ENCODE measurements at places on chromosomes 11 and 22.

DNA sequence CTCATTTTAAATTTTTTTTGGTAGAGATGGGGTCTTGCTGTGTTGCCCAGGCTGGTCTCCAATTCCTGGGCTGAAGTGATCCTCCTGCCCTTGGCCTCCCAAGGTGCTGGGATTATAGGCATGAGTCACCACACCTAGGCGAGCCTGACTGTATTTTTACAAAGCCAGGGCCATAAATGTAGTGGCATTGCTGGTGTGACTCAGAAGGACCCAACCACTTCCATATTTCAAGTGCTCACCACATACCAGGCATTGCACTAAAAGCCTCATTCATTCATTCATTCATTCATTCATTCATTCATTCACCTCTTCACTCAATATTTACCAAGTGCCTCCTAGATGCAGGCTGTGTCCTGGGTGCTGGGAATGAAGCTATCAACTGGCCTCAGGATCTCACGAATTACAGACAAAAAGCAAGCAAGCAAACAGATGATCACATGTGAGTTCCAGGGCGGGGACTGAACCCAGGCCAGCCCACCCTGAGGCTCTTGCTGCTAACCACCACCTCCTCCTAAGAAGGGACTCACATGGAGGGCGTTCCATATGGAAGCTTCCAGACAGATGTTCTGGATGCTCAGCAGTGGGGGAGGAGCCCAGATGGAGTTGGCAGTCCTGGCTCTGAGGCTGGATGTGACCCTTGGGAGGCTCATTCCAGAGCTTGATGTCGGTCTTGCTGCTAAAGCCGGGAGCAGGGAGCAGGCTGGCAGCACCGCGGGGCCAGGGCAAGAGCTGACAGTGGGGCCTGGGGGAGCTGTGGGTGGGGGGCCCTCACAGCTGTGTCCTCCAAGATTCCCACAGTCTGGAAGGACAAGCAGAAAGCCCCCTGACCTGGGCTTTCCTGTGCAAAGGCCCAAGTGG lies 158.8 kb downstream of the CTTN start:
- DNase-seq: no peak

DNA sequence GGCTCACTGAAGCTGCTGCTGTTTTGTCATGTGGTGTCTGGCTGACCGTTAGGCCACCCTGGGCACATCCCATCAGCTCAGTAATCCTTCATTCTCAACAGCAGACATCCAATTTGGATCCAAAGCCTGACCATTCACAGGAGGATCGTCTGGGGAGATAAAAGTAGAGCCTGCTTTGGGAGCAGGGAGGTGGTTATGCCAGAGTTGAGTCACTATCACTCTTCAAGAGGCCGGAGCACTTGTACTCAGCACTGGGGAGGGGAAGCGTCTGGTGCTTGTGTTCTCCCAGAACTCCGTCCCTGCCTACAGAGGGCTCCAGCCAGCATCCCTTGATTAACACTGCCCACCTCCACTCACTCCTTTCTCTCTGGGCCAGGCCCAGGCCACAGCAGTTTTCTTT lies 382.6 kb downstream of the OPCML start:
- DNase-seq: no peak

GRCh38 chr22:26416670-26417276 lies 12.3 kb upstream of the ASPHD2 start:
- DNase-seq: no peak

DNA sequence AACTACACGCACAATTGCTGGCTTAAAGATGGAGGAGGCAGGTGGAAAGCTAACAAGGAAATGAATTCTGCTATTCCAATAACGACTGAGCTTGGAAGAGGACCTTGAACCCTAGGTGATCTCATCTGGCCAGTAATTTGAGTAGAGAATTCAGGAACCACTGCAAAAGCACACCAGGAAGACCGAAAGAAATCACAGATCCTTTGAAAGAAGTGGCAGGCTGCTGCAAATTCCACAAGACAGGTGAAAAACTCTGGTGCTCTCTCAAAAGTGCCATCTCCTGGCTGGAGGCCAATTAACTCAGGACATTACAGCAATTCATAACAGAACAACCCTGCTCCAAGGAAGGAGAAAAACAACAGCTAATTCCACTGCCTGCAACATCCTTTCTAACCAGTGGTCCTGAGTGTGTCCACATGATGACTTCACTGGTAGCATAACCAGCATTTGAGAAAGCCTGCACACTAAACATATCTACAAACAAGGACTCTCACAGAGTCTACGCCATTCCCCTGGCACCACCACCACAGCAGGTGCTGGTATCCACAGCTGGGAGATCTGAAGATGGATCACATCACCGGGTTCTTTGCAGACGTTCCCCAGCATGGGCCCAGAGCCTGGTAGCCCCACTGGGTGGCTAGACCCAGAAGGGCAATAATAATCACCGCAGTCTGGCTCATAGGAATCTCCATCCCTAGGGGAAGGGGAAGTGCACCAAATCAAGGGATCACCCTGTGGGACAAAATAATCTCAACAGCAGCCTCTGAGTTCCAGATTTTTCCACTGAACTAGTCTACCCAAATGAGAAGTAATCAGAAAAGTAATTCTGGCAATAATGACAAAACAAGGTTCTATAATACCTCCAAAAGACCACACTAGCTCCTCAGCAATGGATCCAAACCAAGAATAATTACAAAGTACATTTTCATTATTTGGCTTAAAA lies 44.9 kb upstream of the CLTCL1 start:
- DNase-seq: no peak

DNA sequence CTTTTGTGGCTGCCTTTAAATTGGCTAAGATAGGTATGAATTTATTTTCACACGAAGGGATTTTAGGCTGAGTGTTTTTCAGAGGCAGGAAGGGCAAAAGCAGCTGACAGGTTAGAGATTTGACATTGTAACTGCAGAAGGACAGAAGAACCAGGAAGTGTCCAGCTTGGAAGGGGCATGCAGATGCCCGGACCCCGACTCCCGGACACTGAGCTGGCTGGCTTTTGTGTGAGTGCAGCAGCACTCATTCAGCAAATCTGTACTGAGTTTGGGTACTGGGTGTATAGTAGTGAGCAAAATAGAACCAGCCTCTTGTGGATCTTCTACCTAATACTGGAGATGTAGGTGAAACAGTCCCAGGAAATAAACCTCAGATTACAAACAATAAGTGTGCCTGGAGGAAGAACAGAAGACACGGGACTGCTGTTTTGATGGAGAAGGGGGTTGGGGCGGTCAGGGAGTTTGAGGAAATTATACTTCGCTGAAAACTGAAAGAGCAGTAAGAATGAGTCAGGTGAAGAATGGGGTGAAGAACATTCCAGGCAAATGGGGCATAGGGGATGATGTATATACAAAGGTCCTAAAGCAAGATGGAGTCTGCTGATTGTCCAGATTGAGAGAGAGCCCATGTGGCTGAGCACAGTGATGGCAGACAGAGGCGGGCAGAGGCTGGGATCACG lies 64.6 kb downstream of the PPFIBP2 start:
- no peak for DNase-seq

GRCh38 chr11:77967121-77967520 lies 27.3 kb downstream of the INTS4 start:
- DNase-seq: no peak

DNA sequence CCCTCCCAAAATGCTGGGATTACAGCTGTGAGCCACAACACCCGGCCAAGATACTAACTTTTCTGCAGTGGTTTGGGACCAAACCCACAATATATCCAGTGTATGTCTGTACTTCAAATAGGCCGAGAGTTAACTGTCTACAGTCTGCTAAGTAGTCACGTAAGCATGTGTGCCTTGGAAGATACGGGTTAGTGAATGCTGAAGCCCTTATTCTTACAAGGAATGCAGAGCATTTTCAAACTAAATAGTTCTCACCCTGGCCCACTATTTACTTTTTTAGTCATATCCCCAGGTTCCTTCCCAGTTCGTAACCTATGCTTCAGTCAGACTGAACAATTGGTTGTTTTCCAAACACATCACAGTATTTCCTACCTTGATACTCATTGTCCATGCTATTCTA lies 176.0 kb downstream of the WNT11 start:
- DNase-seq: no peak

- DNase-seq: no peak
These were observed 8.5 kb upstream of the ARFGAP3 start for GRCh38 chr22:42865536-42865935.

- DNase-seq: no peak
These were observed 29.9 kb downstream of the CTNND1 start for GRCh38 chr11:57791321-57792059.

DNA sequence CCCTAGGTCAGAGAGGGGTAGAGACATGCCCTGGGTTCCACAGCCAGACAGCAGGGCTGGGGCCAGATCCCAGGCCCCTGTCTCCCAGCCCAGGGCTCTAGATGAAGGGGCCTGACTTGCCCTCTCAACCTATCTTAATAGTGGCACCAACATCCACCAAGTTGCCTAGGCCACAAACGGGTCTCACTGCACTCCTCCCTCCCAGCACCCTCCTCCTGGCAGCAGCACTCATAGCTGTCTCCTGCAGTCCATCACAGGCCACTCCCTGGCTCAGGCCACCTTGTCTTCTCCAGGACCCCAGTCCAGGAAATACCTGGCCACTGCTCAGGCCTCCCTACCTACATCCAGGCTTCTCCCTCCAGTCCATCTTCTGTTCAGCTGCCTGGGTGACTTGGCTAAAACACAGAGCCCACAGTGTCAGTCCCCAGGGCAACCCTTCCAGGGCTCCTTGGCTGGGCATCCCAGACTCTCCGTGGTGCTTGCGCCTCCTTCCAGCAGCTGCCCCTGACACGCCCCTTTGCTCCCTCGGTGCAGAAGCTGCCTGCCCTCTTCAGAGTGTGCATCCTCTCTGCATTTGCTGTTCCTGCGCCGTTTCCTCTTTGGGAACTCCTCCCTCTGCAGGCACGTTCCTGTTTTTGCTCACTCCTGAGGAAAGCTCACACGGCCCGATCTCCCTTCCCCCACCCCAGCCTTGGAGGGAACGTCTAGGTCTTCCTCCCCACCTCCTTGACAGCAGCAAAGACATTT lies 40.5 kb downstream of the LRRC32 start:
- peak; percentile 78 for DNase-seq

GRCh38 chr11:87187930-87188329 lies 150.2 kb downstream of the TMEM135 start:
- DNase-seq: no peak

- DNase-seq: no peak
These were observed 285.9 kb downstream of the NTM start for GRCh38 chr11:131656179-131656838.

GRCh38 chr11:41058138-41058537 lies 401.3 kb downstream of the LRRC4C start:
- DNase-seq: no peak

- DNase-seq: peak; percentile 64
These were observed 16.0 kb downstream of the FZD4 start for GRCh38 chr11:86938900-86939880.

- DNase-seq: no peak
These were observed 455.3 kb downstream of the SOX6 start for GRCh38 chr11:15901054-15901453.

DNA sequence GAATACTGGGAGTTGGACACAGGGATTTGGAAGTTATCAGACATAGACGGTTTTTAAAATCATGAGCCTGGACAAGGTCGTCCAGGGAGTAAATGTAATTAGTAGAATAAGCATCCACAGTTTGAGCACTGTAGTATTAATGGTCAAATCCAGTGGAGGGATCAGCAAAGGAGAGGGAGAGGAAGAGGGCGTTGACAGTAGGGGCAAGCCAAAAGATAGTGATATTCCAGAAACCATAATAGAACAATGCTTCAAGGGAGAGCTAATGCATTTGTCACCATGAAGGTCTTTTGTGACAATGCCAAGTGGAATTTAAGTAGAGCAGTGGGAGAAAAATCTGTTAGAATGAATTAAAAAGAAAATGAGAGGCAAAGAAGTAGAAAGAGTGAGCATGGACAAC lies 68.9 kb upstream of the SLC5A12 start:
- no peak for DNase-seq

- DNase-seq: no peak
These were observed 25.0 kb downstream of the USP35 start for GRCh38 chr11:78213526-78214330.

DNA sequence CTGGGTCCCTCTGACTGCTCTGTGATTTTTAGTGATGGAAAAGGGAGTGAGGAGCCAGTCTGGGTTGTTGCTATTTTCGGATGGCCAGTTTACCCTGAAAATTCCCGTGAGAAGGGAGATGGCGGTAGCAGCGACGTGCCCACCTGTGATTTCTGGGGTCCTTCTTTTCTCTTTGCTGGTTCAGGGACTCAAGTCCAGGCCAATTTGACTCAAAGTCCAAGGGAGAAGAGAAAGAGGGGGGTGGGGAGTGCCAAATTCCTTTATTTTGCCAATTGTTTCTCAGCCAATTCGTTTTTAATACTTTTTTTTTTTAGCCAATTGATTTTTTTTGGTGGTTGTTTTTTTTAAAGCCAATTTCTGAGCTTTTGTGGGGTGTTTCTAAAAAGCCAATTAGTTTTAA lies 6.9 kb downstream of the IGF2 start:
- no peak for DNase-seq

DNA sequence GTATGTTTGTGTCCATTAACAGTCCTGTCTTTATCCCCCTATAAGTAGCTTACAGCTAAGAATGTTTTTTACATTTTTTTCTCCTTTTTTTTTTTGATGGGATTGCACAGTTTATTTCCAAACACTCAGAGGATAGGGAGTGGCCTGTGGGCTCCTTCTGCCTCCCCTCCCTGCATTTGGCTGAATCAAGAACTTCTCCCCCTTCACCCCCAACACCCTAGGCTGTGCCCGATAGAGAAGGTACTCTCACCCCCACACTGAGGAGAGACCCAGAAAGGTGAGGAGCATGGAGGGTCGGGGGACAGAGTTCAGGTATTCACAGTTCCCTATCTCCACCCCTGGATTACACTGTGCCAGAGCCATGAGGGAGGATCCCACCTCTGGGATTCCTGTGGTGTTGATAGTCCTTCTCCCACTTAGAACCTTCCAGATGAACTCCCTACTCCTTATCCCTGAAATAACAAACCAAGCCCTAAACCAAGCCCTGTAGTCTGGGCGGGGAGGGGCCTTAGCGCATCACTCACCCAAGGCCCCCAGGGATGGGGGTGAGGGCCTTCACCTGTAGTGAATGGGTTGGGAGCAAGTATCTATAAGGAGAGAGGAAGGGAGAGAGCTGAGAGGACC lies 97.1 kb downstream of the ADAMTS15 start:
- DNase-seq: no peak

DNA sequence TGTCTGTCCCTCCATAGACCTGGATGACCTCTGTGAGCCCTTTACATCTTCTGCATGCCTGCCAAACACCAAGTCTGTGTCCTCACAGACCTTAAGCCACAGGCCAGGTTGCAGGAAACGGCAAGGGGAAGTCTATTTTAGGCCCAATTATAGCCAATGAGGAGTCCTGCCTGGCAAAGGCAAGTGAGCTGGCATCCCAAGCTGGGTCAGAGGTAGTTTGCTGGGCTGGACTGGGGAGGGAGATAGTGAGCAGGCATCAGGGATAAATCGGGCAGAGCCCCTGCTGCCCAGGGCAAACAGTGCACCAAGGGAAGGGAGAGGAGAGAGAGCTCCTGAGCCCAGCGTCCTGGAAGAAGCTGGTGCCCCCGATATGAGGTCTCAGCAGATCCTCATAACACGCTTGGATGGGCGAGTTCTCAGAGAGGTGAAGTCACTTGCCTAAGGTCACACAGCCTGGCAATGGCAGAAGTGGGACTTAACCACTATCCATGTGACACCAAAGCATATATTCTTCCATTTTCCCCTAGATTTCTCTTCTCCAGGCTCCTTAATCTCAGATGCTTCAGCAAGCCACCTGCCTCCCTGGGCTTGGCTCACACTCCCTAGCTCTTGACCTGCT lies 3.7 kb upstream of the RELT start:
- DNase-seq: no peak

- DNase-seq: no peak
These were observed 42.3 kb upstream of the RAB1B start for GRCh38 chr11:66226101-66226500.

GRCh38 chr22:37278261-37278660 lies 4.0 kb upstream of the CYTH4 start:
- no peak for DNase-seq

All from SK-N-DZ (cell line).